ENCODE measurements at places on chromosomes 12 and 14.

DNA sequence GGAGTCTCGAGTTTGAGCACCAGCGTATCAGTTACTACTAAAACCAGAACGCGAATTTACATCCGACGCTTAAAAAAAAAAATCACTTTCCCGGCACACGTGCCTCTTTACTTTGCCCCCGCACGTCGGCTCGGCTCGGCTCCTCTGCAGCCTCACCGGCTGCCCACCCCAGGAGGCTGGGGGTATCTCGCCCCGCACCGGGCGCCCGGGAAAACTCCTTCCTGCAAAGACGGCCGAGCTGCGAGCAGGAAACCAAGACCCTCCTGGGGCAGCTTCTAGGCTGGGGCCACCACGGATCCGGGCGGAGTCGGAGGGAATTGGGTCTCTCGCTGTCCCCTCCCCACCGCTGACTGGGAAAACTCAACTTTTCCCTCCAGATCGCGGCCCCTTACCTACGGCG, 610 bp downstream of the VSIG10 start:
- DNase-seq, result no peak

- DNase-seq, result no peak
These were observed 129.3 kb upstream of the MAP1LC3B2 start for GRCh38 chr12:116429826-116430360.

- DNase-seq, result no peak
These were observed 7.8 kb upstream of the PLEKHG3 start for GRCh38 chr14:64696355-64696857.

- no peak for DNase-seq
These were observed 624.9 kb upstream of the FOXG1 start for GRCh38 chr14:28141662-28142061.

DNA sequence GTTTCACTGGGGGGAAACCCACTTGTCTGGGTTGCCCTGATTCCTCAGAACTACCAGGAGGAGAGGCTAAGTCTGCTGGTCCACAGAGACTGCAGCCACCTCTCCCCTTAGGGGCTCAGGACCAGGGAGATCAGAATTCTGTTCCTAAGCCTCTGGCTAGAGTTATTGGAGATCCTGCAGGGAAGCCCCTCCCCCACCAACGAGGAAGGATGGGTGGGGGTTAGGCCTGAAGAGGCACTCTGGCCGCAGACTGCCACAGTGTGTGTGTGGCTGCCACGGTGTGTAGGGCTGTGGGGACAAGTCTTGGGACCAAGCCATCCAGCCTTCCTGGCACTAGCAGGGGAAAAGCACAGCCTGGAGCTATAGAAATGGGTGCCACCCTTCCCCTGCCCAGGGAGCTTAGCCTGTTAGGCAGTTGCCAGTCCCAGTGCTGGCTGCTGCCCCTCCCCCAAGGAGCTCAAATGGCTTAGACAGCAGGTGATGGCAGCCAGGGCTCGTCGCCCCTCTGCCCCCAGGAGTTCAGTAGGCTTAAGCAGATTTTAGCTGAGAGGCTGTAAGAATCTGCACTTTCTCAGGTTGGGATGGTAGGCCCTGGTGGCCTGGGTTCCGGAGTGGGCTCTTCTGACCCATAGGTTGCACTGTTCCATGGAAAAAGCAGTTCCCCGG, 107.7 kb downstream of the ERGIC2 start:
- no peak for DNase-seq

DNA sequence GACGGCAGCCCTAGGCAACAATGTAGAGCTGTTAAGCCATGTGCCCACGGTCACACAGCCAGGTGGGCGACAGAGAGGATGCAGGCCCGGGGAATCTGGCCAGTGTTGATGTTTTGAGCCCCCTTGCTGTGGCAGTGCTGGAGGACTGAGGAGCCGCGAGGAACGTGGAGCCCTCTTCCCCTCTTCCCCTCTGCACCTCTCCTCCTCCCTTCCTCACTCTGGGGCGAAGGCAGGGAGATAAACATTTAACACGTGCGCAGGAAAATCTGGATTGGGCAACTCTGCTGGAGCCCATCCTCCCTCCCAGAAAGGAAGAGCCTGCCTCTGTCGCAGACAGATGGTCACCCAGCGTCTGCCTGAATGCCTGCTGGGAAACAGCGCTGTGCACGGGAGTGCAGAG, 376.8 kb downstream of the FUT8 start:
- DNase-seq, result no peak
